Common myeloid progenitor, CD34-positive (primary cell): ENCODE measurements at places on chromosomes 4 and X.

- no peak for DNase-seq
These were observed 12.7 kb upstream of the ABLIM2 start for GRCh38 chr4:8171266-8171665.

- DNase-seq = no peak
These were observed 33.0 kb upstream of the KIAA0232 start for GRCh38 chr4:6749340-6750171.

DNA sequence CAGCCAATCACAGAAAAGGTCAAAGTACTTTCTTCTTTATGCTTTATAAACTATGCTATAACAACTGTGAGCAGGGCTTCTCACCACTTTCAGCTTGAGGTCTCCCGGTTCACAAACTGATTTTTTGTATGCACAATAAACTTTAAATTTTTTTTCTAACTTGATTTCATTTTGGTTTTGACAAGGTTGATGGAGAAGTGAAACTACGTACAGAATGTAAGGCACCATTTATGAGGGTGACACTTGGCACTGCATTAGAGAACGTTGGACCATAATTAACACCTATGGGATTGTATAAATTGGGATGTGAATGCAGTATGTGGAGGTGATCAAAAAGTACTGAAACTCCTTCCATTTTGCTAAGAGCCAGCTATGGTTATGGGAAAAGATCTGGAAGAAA is 857.9 kb upstream of the HTR2C start:
- DNase-seq = no peak

GRCh38 chrX:23626651-23627050 is 40.6 kb upstream of the PRDX4 start:
- no peak for DNase-seq

GRCh38 chr4:108384544-108384943 is 215.8 kb upstream of the LEF1 start:
- no peak for DNase-seq

GRCh38 chrX:1876041-1876440 is 261.2 kb downstream of the ASMT start:
- no peak for DNase-seq

DNA sequence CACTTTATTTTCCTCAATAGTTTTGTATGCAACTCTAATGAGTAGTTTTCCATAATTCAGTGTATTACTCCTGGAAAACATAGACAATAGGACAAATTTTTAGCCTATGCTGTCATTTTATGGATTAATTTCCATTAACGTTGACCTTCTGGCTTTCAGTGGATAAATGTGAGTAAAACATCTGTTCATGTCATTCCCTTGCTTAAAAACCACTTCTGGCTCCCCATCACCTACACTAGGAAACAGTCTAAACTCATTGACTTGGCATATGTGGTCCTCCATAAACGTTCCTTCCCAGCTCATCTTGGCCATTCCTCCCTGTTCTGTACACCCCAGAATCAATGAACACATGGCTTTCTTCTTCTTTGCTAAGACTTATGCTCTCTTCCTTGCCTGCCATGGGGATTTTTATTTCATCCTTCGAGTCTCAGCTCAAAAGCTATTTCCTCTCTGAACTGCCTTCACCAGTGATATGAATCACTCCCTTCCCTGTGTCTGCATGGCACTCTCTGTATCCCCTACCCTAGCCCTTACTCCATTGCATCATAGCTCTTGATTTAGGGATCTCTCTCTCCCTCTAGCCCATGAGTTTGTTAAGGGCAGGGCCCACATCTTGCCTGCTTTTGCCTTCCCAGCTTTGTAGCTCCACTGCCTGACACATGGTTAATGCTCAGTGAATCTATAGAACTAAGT is 34.8 kb downstream of the DOCK11 start:
- peak; percentile 41 for DNase-seq

DNA sequence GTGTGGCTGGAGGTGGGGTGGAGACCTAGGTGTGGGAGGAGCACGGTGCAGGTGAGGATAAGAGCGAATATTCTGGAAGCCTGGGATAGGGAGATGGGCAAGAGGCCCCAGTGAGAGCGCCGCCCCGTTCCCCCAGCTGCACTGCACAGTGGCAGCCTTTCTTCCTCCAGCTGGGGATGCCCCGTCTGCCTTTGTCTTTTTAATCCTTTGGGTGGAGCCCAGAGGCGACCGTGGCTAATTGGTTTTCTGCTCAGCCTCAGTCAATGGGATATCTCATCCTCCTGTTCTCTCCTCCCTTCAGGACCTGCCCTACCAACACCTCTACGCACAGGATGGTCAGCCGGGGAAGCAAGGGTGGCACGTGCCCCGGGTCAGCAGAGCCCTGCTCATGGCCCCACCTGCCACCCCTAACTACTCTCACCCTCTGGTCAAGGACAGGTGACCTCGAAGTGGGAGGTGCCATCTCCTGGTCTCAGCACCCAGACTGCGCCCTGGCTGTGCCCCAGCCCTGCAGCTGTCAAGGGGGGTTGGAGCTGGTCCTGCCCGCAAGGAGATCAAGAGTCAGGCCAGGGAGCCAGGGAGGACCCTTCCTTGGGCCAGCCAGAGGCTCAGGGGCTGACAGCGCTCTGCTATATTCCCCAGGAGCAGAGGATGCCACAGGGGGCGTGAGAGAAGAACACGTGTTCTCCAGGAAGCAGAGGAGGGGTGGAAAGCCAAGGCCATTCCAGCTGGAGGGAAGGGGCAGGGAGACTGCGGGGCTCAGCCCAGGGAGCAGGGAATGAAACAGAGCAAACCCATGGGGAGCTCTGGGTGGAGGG is 64.0 kb downstream of the ADRA2C start:
- DNase-seq = no peak

- no peak for DNase-seq
These were observed 323.6 kb downstream of the NR3C2 start for GRCh38 chr4:148118633-148119032.

DNA sequence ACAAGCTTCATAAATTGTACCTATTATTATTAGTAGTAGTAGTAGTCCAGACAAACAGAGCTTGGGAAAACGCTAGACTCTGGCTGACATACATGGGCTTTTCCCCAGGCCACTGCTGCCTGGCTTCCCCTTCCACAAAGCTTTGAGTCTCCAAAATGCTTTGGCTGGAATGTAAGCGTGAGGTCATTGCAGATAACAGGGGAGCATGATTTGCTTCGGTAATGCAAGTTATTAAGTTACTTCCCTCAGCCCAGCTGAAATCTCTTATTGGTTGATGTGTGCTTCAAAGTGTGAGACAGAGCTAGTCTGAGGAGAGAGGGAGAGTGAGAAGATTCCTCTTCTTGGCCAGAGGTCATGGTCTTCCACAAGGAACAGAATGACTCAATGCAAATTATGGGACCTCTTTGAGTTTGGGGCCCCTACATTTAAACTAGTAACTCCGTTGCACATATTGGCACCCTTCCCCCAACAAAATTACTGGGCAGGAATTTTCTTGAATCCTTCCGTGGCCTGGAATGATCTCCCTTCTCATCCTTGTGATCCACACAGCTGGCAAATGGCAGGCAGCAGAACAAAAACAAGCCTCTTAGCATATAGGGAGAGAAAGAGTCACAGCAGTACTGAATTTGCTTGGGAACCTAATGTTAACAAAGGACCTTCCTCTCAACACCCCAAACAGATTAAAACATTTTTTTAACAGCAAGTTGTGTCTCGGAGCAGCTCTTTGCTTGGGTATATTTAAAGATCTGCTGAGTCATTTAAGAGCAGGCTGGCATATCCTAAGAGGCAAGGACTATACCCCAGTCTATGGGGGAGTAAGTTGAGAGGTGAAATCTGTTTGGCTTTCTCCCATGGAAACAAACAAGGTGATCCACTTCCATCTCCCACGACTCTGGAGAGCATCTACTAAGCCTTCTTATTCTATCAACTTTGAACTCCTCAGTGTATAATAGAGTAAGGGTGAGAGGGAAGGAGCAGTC is 19.9 kb downstream of the AR start:
- DNase-seq = peak; percentile 19

DNA sequence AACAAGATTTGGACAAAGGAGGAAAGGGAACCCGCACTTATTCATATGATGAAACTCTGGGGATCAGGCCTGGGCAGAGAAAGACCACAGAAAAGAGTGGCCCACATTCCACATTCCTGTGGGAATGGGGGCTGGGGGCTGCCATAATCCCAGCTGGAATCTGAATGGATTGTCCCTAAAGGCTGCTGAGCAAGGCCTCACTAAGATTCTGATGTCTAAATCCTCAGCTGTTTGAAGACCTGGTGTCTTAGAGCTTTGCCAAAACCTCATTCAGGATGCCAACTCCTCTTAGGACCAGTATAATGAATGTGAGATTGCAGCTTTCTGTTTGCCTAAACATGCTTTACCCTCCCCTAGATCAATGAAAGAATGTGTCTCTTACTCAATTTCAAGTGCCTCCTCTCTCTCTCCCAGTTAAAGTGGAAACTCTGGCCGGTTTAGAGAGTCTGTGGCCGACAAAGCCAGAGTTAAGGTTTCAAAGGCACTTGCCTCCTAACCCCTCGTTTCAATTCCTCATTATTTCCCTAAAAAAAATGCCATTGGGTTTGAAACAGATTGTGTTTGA is 33.3 kb upstream of the GPC4 start:
- DNase-seq = no peak

DNA sequence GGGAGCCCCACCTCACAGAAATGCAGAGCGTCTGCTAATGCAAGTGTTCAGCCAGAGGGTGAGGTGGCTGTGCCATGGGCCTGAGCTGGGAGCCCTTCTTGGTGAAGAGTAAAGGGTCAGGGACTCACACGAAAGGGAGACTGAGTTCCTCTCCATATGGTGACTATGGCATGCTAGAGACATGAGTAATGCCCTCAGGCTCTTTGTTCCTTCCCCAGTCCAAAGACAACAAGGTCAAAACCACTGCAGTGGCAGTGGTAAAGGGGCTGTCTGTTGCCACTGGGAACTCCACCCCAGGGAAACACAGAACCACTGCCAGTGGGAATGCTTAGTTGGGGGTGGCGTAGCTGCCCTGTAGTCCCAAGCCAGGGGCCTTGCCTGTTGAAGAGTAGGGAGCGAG is 22.4 kb downstream of the RAB40AL start:
- DNase-seq = no peak

DNA sequence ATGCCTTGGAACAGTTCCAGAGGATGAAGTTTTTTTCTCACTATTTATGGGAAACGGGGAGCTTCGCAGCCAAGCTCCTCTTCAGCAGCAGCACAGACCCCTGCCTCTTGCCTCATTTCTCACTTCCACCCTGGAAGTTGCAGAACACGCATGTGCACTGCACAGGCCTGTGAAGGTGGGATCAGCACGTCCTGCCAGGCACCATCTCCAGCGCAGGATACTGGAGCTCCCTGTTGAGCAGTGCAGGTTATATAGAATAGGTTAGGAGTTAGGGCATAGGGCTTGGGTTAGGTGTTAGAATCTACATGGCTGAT is 110.1 kb upstream of the CENPE start:
- no peak for DNase-seq

- DNase-seq = no peak
These were observed 33.2 kb downstream of the COQ2 start for GRCh38 chr4:83251447-83251830.

GRCh38 chr4:82852751-82853285 is 38.1 kb downstream of the SEC31A start:
- DNase-seq = peak; percentile 22

GRCh38 chrX:30971774-30972603 is 82.9 kb upstream of the TAB3 start:
- no peak for DNase-seq
